Neural progenitor cell (in vitro differentiated cells): ENCODE measurements at places on chromosomes 1 and 21.

GRCh38 chr1:161072751-161073449, 3.2 kb upstream of the ARHGAP30 start:
- DNase-seq, result no peak

DNA sequence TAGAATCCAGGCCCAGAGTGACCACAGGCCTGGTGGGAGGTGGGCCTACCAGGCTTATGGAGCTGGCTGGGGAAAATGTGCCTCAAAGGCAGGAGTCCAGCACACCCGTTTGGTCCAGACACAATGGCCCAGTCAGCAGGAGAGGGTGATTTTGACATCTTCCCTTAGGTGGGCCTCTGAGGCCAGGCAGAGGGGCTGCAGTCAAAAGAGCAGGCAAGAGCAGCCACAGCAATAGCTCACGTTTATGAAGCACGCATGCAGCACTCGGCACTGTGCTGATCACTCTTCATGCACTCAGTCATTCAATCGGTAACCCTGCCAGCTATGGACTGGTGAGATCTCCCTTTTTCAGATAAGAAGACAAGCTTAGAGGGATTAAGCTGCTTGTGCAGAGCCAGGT, 146.8 kb downstream of the LRIG2 start:
- DNase-seq, result no peak

DNA sequence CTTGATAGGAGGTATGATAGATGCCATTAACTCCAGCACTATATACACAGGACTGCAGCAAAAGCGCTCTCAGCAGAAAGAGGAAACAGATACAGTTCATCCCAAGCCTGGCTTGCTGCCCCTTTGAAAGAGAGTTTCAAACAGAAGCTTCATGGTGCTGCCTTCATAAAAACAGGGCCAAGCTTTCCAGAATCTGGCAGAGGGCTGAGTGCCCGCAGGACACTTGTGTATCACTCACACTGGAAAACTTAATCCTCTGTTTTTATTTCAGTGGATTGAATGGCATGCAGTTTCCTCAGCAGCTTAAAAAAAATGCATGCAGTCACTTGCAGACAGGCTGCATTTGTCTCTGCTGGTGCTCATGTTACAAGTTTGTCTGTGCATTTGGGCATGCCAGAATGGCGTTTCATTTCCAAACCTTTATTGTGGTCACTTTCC, 40.4 kb downstream of the KCNJ15 start:
- no peak for DNase-seq

- DNase-seq, result no peak
Measured at GRCh38 chr1:240706150-240706935, 94.4 kb upstream of the GREM2 start.

DNA sequence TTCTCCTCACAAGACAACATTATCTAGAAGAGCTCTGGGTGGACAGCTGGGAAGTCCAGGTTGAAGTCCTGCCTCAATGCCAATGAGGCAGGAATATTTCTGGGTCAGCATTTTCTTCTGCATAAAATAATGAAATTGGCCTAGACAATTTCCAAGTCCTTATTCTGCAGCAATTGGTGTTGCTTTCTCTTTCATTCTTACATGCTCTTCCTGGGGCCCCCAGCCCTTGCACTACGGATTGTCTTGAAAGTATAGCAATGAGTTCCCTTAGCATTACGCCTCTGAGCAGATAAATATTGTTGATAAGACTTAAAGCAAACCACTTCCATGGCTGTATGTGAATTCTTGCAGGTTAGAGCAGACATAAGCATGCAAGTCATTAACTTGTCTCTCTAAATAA, 188.5 kb downstream of the TGFBR3 start:
- DNase-seq, result no peak

- DNase-seq, result no peak
Measured at GRCh38 chr1:183864611-183865010, 59.7 kb downstream of the RGL1 start.

- DNase-seq, result peak; percentile 33
Measured at GRCh38 chr21:26769613-26770188, 75.5 kb downstream of the ADAMTS1 start.

DNA sequence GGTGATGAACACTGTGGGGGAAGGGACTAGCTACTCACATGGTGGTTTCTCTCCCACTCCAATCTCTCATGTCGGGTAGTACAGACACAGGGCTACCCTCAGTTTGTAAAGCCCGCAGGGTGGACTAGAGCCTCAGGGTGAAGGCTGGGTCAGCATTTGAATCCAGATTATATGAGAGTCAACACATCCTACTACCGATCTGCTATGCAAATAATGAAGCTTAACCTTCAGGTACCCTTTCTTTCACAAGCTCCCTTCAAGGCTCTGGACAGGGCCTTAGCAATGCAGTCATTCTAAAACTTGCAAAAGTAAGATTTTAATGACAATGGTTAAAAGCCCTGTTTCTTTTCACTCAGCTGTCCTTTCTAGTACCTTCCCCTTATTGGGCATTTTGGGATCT, 5.5 kb upstream of the ZBED6 start:
- no peak for DNase-seq

GRCh38 chr1:112393631-112393974, 2.4 kb upstream of the CTTNBP2NL start:
- DNase-seq, result no peak
